ENCODE measurements at places on chromosomes 7 and 10.

DNA sequence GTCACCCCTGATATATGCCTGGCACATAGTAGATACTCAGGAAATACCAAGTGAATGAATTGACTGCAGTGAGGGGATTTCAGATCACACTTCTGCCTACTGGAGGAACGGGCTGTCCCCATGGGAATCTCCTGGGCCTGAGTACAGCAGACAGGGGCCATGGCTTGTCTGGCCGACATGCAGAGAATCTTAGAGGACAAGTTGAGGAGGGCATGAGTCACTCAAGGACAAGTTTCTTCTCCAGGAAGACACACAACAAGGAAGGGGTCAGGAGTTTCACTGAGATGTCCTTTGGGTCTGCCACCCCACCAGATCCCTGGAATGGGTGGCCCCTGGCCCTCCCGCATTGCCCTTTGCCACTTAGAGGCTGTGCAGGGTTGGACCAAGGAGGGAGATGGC, 20.7 kb downstream of the PLPP4 start:
- DNase-seq, result no peak

DNA sequence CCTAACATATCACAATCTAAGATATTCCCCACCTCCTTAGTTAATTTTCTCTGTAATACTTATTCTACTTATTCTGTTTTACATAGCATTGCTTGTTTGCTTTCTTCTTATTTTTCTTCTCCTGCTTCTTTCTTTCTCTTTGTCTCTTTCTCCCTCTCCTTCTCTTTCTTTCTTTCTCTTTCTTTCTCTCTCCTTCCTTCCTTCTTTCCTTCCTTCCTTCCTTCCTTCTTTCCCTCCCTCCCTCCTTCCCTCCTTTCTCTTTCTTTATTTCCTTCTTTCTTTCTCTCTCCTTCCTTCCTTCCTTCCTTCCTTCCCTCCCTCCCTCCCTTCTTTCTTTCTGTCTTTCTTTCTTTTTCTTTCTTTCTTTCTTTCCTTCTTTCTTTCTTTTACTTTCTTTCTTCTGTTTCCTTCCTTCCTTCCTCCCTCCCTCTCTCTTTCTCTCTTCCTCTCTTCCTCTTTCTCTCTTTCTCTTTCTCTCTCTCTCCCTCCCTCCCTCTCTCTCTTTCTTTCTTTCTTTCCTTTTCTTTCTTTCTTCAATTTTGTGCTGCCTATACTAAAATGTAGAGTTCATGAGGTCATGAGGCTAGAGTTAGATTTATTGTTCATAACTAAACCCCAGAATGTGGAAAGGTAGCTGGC, 445.4 kb downstream of the GATA3 start:
- no peak for DNase-seq

DNA sequence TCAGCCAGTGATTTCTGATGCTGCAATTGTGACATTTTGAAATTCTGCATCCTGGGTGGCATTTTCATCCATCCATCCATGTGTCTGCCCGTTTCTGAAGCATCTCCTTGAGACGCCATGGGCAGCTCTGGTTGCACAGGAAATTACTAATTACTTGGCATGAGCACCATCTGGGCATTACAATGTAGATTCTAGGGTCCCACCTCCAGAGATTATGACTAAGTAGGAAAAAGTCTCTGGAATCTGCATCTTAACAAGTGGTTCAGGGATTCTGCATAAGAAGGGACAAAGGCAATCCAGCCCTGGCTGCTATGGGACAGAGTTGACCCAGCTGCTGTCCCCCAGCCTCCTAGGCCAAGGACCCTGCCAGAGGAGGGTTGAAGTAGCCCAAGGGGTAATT, 65.3 kb downstream of the CUZD1 start:
- DNase-seq, result peak; percentile 76

GRCh38 chr10:112801004-112801403, 149.0 kb upstream of the TCF7L2 start:
- DNase-seq, result no peak

GRCh38 chr10:70458329-70459060, 17.0 kb upstream of the NODAL start:
- peak; percentile 48 for DNase-seq

- peak; percentile 48 for DNase-seq
Measured at GRCh38 chr7:36683695-36684357, 40.5 kb downstream of the AOAH start.

GRCh38 chr10:5555021-5555510, 30.3 kb downstream of the CALML3 start:
- no peak for DNase-seq

GRCh38 chr10:31808258-31809218, 120.1 kb downstream of the ARHGAP12 start:
- DNase-seq, result peak; percentile 50

GRCh38 chr10:117615649-117616048, 73.1 kb downstream of the EMX2 start:
- DNase-seq, result no peak

DNA sequence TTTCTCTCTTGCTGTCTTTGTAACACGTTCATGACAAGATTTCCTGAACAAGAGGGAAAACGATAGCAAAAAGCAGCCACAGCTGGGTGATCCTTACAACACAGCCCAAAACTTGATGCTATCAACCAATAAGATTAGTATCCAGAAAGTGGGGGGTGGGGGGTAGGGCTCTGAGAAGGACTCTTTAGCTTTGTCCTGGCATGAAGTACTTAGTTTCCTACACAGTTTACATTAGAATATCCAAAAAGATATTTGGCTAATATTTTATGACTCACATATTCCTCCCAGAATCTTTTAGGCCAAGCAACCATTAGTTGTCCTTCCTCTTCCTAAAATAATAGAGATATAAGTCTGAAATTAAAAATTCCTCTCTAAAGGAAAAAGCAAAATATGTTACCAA, 22.9 kb upstream of the LRRC17 start:
- DNase-seq, result no peak

- DNase-seq, result no peak
Measured at GRCh38 chr10:24531439-24531838, 192.2 kb downstream of the ARHGAP21 start.

DNA sequence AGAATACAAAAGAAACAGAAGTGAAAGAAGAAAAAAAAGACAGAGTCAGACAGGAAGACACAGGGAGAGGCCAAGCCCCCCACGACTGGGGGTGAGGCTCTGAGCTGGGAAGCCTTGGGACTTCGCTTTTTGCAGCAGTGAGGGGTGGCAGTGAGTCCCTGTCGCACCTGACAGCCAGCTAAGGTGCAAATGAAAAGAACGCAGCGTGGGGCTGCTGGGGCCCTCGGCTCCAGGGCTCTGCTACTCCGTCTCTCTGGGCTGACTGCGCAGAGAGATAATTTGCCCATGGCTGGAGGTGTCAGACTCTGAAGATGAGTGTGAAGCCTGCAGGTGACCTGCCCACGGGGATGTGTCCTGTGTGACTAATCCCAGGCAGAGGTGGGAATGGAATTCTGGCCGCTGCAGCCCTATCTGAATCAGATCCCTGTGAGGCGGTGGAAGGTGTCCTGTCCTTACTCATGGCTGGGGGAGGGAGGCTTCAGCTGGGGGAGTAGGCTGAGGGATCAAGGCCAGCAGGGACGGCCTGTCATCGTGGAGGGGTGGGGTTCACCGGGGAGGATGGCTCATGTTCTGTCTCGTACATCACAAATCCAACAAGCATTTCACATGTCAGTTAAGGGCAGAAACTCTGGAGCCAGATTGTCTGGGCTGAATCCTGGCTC, 96.4 kb downstream of the SLIT1 start:
- DNase-seq, result peak; percentile 57

- peak; percentile 59 for DNase-seq
Measured at GRCh38 chr7:867406-868188, 8.8 kb upstream of the GET4 start.

- DNase-seq, result no peak
Measured at GRCh38 chr7:8490391-8491045, 57.1 kb downstream of the NXPH1 start.

GRCh38 chr10:44385026-44385695, at the start of gene CXCL12:
TSS of gene CXCL12 (minus strand) at chr10:44385097. CDS start at chr10:44385005, 92 bp downstream.
- DNase-seq, result no peak

DNA sequence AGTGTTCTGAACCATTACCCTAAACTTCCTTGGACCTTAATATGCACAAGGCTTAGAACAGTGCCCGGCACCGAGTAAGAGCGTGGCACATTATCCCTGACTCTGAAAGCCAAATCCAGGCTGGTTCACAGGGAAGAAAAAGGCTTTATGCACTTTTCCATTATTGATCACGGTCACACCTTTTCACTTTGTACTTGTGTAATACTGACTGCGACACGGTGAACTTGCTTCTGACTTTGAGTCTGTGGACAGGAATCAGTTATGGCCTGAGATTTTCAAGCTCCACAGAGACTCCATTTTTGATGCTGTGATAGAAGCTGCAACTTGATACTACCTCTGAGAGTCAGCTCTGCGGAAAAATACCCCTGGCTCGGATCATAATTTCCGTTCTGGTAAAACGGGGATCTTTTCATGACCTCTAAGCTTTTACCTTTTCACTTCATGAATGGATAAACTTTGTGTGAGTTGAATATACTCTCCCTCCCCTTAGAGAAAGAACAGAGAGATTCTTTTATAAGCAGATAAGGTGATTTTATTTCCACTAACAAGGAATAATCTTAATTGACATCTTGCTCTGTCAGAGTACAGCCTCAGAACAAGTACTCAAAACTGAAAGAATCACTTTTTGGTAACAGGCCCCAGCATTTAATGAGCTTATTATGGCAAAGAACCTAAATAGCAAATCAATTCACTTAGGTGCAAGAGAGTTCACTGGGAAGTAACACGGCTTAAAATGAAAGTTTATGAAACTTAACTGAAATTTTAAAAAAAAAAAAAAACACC, 88.8 kb downstream of the ELMO1 start:
- no peak for DNase-seq

DNA sequence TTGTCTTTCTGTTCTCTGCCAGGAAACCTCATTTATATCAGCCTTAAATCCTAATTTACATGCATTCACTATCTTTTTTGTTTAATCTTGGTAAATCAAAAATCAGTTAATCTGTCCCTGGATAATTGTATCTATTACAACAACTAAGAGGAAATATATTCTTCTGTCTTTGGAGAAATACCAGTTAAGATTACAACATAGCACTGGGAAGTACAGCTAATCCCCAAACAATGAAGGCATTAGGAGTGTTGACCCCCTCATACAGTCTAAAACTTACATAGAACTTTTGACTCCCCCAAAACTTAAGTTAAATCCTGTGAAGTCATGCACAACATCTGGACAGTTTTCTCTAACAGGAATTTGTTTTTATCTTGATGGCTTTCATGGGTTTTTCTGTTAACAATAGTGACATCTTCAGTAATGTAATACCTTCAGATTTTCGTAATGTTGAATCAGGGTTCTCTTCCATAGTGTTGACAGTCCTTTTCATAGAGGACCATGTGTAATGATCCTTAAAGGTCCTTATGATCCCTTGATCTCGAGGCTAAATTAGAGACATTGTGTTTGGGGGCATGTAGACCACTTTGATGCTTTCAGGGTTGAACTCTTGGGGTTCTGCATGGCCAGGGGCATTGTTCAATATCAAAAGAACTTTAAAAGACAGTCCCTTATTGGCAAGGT, 24.1 kb upstream of the ABCC2 start:
- no peak for DNase-seq

GRCh38 chr7:133796782-133797745, 330.1 kb upstream of the LRGUK start:
- no peak for DNase-seq

GRCh38 chr7:151047976-151048815, at the start of gene ASIC3:
TSS of gene ASIC3 (plus strand) at chr7:151048531. CDS start at chr7:151048886, 355 bp downstream.
- DNase-seq, result no peak

- DNase-seq, result no peak
Measured at GRCh38 chr7:143258831-143259230, 4.4 kb upstream of the GSTK1 start.

- DNase-seq, result no peak
Measured at GRCh38 chr10:38047666-38048065, 37.2 kb downstream of the ZNF33A start.

DNA sequence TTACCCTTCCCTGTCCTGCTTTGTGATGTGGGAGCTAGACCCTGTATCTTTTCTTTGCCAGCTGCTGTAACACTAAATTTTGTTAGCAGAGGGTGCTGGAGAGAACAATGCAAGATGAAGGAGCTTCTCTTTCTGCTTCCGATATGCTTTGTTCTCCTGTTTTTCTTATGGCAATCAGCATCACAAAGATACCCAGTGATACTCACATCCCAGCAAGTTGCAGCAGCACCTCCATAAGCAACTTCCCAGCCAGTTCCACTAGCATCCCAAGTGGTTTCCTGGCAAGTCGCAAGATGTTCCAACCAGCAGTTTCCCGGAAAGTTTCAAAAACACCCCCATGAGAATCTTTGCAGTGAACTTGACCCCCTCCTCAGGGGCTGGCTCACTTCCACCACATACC, 148.6 kb downstream of the IMMP2L start:
- DNase-seq, result no peak

GRCh38 chr7:16432425-16432731, 11.0 kb upstream of the CRPPA start:
- no peak for DNase-seq

DNA sequence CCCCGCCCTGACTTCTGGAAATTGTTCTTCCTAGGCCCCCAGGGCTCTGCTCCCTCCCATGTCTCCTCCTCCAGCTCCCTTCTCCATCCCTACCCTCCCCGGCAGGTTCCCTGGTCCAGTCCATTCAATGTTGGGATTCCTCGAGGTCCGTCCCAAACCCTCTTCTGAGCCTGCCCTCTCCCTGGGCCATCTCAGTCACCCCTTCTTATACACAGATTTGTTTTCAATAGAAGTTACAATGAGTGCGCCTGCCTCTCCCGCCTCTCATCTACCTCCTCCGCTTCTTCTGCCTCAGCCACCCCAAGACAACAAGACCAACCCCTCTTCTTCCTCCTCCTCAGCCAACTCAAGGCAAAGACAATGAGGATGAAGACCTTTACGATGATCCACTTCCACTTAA, 67.9 kb downstream of the OAT start:
- no peak for DNase-seq

- no peak for DNase-seq
Measured at GRCh38 chr10:60906411-60906810, 37.6 kb downstream of the RHOBTB1 start.

GRCh38 chr10:115051216-115051615, 41.9 kb upstream of the ATRNL1 start:
- DNase-seq, result no peak
